ENCODE measurements at places on chromosomes 3 and 15.

- no peak for DNase-seq
Observed at GRCh38 chr15:58994906-58995453, 7.5 kb downstream of the RNF111 start.

- DNase-seq, result no peak
Observed at GRCh38 chr15:71275098-71275497, 159.8 kb downstream of the THSD4 start.

GRCh38 chr15:92636401-92636907 is 19.1 kb downstream of the FAM174B start:
- no peak for DNase-seq

DNA sequence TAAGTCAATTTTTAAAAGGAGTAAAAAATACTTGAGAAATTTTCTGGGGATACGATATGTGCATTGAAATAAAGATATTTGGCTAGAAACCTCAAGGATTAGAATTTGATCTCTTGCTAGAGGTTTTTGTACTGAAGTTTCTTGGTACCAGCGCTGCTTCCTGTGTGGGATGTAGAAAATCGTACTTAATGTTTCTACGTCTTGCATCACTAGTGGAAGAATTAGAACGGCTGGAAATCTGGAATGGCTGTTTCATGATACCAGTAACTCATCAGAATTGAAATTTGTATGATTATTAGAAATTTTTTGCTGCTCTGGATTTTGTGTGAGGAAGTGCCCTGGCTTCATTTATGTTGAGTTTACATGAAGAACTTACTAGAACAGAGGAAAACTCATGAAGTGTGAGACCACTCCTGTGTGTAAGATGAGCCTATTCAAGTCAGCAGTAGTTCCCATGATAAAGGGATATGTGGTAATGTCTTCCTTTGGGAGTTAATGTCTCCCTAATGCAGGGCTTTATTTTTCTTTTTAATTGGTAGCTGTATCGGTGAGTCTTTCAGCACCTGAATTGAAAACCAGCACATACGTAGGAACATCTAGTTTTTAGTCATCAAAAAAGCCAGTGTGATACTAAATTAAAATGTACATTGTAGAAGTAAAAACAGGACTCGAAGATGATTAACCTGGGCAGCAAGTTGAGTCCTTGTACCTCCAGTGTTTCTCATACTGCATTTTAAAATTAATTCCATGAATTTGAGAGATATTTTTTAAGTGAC is 3.2 kb downstream of the KBTBD8 start:
- DNase-seq, result no peak

- no peak for DNase-seq
Observed at GRCh38 chr3:187318819-187319616, 27.5 kb upstream of the MASP1 start.

- no peak for DNase-seq
Observed at GRCh38 chr3:85576697-85577200, 618.0 kb downstream of the CADM2 start.

GRCh38 chr15:67199881-67200763 is 54.3 kb downstream of the AAGAB start:
- no peak for DNase-seq

DNA sequence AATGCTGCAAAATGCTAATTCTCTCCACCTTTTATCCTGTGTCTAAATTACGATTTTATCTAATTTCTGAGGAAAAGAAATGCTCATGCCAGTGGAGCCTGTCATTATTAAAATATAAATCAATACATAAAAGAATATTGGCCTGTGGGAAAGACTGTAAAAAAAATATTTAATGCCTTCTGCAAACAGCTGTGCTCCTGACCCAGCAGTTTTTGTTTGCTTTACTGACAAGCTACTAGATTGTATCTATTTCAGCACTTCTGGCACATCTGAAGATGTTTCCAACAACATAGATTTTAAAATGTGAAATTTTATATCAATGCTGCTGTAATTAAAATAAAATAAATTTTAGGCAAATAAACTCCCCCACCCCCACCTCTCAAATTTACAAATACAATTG is 493.6 kb upstream of the AGTR1 start:
- DNase-seq, result no peak

DNA sequence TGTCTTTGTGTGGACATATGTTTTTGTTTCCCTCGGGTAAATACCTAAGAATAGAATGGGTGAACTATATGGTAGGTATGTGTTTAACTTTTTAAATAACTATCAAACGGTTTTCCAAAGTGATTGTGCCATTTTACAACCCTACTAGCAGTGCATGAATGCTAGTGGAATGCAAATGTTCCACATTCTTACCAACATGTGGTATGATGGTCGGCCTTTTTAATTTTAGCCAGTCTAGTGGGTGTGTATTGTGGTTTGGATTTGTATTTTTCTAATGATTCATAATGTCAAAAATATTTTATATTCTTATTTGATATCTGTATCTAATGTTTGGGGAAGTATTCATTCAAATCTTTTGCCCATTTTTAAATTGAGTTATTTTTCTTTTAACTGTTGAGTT is 68.2 kb upstream of the SMAD3 start:
- no peak for DNase-seq

DNA sequence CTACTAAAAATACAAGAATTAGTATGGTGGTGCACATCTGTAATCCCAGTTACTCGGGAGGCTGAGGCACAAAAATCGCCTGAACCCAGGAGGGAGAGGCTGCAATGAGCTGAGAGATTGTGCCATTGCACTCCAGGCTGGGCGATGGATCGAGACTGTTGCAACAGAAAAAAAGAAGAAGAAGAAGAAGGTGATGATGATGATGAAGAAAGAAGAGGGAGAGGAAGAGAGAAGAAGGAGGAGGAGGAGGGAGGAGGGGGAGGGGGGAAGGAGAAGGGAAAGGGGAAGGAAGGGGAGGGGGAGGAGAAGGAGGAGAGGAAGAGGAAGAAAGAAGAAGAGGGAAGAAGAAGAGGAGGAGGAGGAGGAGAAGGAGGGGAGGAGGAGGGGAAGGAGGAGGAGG is 33.2 kb upstream of the ZNF710 start:
- no peak for DNase-seq

GRCh38 chr15:54197995-54198394 is 219.8 kb downstream of the UNC13C start:
- no peak for DNase-seq

GRCh38 chr3:69532547-69533224 is 146.8 kb upstream of the FRMD4B start:
- no peak for DNase-seq

- no peak for DNase-seq
Observed at GRCh38 chr15:76215634-76216033, 95.6 kb downstream of the ETFA start.

GRCh38 chr3:134110963-134111362 is 81.2 kb upstream of the SLCO2A1 start:
- no peak for DNase-seq

GRCh38 chr3:121629601-121630000 is 31.1 kb downstream of the HCLS1 start:
- no peak for DNase-seq

DNA sequence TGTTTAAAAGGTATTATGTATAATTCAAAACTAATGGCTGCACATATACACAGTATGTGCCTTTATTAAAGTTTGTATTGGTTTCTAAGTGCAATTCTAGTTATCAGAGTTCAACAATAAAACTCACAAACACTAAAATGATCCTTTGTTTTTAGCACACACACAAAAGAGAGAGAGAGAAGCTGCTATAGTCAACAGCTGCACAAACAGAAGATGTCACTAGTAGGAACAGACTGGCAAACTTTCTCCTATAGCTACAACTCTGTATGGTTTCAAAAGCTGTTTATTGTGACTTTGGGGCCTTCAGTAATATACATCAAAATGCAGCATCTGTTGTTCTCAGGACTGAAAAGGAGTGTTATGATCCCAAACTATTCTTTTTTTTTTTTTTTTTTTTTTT is 6.1 kb downstream of the SECISBP2L start:
- no peak for DNase-seq

- no peak for DNase-seq
Observed at GRCh38 chr3:3086239-3086638, 23.9 kb downstream of the IL5RA start.

GRCh38 chr3:76352051-76352450 is 566.7 kb upstream of the ZNF717 start:
- DNase-seq, result no peak

DNA sequence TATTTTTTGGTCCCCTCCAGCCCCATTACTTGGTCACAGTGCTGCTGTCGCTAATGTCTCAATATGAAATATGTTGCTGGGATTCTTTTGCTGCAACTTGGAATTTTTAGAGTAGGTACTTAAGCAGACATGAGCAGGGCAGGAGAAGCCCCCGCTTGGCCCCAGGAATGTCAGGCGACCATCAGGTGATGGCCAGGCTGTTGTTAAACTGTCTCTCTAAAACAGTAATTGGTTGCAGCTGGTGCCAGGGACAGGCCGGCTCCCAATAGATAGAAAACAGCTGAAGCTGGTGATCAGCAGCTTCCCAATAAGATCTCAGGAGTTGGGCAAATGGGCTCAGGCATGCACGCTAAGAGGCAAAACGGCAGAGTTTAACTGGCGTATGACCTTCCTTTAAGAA is 329.9 kb upstream of the TBL1XR1 start:
- DNase-seq, result no peak

DNA sequence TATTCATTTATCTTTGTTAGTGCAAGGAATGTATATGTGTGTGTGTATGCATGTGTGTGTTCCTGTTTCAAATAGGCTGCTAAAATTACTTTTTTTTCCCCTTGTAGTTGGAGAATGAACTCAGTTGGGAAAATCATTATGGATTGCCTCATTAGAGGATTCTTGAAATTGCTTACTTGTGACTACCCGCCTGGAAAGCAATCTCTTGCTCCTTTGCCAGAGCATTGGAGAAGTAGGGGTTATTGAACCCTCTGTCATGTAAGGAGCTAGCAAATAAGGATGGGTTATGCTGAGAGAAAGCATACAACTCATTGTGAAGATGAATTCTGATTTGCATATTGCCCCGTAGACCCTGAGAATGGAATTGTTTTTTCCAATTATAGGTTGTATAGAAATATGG is 474.5 kb downstream of the CADM2 start:
- DNase-seq, result no peak

Data from GM12878 (cell line).